ENCODE measurements at places on chromosomes 3 and 15.
A peak's percentile ranks its signal among the peaks of the same experiment; 100 is the strongest.

DNA sequence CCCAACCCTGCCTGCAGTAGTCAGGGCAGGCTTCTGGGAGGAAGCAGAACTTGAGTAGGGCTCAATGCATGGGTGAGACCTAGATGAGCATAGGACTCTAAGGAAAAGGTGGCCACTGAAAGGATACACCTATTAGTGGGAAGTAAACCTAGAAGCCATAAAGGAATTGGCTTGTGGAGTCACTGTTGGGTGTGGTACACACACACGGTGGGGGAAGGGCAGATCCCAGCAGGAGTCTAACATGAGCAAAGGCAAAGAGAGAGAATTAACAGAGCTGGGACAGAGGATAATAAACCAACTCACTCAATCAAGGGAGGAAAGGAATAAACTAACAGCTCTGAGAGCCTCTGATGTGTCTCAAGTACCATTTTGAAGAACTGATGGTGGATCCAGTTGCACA lies 23.1 kb downstream of the DAPK2 start:
- no peak for DNase-seq

- no peak for DNase-seq
These were observed 609.7 kb downstream of the VGLL3 start for GRCh38 chr3:86381247-86381646.

GRCh38 chr15:66566963-66567531 lies 1.2 kb upstream of the LCTL start:
- DNase-seq = peak; percentile 6

DNA sequence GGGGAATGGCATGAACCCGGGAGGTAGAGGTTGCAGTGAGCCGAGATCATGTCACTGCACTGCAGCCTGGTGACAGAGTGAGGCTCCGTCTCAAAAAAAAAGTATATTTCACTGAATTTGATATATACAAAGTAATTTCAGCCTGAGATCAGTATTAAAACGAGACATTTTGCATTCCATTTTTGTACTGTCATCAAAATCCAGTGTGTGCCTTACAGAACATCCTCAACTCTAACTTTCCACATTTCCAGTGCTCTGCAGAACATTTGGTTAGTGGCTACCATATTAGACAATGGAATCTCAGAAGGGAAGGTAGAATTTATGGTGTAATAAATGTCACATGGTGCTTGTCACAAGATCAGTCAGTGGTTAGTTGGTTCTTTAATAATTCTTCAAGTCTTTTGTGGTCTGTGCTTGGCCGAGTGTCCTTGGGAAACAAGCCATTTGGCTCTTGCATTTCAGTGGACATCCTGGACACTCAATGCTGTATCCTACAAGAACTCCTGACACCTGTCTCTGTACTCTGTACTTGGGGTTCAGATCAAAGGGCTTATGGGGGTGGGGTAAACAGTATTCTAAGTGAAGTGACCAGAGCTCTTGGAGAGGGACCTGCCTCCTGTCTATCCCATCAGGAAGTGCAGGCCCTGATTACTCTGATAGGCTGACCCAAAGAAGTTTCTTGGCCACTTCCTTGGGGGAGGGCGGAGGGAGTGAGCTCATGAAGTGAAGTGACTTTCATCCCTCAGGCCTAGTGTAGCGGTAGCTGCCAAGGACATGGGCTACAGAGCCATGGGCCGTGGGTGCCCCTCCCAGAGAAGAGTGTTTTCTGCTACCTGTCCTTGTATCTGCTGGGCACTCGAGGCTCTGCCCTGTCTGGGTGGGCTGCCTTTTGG lies 3.7 kb downstream of the ACVR2B start:
- DNase-seq = no peak

- no peak for DNase-seq
These were observed 40.5 kb downstream of the SV2B start for GRCh38 chr15:91140601-91141000.

DNA sequence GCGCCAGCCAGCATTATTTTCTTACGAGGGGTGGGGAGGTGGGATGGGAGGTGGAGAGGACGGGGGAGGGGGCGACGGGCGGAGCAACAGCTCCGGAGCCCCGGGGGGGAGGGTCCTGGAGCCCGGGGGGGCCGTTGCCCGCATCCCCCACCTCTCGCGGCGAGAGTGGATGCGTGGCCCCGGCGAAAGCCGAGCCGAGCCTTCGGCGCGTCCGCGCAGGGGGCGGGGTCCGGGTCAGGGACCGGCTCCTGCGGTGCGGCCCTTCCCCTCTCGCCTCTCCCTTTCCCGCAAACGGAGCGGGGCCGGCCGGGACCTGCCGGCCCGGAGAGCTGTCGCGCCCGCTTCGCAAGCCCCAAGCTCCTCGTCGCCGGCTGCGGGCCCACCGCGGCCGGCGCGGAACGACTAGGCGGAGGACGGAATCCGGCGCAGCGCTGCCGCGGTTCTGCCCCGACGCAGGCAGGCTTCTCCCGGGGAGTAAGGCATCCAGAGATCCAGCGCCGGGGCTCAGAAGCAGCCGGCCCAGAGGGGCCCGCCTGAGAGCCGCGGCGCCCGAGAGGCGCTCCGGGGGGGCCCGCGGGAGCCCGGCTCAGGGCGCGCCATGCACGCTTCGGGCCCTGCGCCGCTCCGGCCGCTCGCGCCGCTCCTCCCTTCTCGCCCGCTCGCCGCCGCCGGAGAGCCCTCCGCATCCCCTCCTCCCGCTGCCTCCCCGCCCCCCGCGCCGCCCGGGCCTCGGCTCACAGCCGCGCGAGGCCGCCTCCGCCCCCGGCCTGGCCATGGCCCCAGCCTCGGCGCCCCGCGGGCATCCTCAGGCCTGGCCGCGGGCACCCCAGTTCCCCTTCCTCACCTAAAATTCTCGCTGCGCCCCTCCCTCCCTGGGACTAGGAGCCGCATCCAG lies 459 bp upstream of the ADCY5 start:
- no peak for DNase-seq

GRCh38 chr3:5270666-5271371 lies 83.3 kb downstream of the EDEM1 start:
- no peak for DNase-seq

DNA sequence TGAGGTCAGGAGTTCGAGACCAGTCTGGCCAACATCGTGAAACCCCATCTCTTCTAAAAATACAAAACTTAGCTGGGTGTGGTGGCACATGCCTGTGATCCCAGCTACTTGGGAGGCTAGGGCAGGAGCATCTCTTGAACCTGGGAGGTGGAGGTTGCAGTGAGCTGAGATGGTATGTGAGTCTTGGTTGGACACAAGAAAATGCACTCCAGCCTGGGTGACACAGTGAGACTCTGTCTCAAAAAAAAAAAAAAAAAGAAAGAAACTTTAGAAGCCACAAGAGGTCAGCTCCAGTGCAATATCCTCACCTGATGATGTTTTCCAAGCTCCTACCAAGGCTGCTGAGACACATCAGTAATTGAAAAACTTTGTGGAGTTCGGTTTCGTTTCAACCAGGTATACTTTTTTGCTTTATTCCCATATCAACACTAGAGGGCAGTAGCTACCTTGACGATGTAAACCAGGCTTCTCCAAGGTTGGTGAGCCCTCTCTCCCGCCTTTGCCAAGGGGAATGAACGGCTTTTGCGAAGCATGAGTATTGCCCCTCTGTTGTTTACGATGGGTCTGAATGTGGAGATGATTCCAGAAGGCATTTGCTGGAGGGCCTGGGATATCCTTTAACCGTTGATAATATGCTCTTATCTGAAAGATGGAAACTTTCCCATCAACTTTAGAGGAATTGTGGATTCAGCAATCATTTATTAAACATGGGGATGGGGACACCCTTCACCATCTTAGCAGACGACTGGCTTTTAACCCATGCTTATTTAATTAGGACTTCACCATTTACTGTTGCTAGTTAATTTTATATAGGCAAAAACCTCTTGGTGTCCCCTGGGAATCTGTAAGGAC lies 202.8 kb downstream of the SV2B start:
- no peak for DNase-seq

GRCh38 chr3:24165603-24165982 lies 220.5 kb downstream of the NR1D2 start:
- DNase-seq = no peak

DNA sequence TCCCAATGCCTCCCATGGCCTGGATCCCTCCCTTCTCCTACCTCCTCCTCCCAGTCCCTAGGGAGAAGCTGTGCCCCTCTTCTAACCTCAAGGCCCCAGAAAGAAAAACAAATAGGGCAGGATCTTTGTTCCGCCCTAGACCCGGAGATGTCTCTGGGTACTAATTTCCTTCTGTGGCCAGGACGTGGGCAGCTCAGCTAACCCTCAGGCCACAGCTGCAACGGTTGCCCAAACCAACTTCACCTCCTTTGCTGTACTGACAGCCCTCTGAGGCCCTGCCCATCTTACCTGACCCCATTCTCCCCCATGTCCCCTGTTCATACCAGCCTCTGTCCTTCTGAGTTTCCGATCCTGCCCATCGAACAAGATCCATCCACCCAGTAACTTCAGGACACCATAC lies 70.7 kb downstream of the SRGAP3 start:
- no peak for DNase-seq

DNA sequence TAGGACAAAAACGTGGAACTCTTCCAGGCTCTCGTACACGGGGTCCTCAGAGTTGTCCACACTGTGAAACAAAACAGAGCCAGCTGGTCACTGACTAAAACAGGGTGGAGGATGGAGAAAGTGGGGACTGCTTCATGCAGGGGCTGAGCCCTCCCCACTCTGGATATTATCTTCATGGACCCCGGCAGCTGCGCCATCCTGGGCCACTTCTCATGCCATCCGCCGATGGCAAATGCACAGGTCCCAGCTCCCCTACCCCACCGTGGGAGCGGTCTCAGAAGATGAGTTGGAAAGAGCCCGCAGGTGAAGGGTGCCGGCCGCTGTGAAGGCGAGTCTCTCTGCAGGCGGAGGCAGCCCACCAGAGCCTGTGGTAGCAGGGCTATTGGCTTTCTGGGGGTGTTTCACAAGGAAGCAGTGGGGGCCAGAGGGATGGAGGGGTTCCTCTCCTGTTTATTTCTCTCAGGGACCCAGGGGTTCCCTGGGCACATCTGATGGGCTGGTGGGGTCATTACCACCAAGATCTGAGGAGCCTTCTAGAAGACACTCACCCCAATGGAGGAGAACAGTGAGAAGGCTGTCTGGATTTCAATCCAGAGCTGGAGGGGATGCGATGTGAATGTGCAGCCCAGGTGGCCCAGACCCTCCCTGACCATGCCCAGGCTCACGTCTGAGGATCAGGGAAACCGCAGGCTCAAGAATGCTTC lies 177.3 kb downstream of the KLF13 start:
- no peak for DNase-seq

DNA sequence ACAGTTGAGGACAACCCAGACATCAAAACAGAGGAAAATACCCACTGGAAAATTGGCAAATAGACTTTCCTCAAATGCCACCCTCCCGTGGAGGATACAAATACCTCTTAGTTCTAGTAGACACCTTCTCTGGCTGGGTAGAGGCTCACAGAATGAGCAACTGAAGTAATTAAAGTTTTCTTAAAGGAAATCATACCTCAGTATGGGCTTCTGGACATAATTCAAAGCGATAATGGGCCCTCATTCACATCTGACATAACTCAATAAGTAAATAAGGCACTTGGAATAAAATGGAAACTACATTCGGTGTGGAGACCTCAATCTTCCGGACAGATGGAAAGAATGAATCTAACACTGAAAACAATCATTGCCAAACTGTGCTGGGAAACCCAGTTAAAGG lies 115.2 kb upstream of the PLCL2 start:
- DNase-seq = no peak

- DNase-seq = no peak
These were observed 176.0 kb downstream of the SOX2 start for GRCh38 chr3:181887685-181888084.

DNA sequence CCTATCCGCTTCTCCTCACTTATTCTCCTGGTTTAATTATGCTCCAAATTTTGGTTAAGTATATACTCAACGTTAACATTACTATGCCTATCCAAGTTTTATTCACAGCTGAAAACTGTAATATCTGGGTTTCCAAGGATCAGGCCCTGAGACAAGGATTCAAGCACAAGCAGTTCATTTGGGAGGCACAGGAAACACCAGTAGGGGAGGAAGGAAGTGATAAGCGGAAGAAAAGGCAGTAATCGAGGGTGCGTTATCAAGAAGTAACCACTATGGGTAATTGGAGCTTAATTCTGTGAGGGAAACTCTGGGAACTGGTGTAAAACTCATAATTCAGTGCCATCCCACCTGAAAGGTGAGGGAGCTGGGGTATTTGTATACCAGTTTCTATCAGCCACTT lies 120.3 kb downstream of the KCNAB1 start:
- DNase-seq = no peak

GRCh38 chr3:123397921-123398785 lies 50.7 kb downstream of the ADCY5 start:
- no peak for DNase-seq

DNA sequence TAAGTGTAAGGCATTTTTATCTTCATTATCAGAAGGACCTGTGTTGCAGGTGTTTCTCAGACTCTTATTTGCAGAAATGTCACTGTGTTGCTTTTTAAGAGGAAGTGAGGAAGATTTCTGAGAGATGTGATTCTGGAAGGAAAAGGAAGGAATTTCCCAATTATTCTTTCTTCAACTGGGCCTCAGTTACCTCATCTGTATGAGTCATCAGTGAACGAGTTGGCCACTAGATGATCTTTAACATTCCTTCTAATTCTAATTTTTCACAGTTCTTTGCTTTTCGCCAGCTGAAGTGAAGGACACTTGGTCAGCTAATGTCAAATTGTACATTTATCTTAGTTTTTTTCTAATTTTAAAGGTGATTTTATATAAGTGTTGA lies 28.9 kb downstream of the CLEC3B start:
- no peak for DNase-seq
